ENCODE measurements at places on chromosomes 1 and 21. TPM values are rescaled to one million over a fixed set of nuclear protein-coding genes. Genes with fewer than 3 reads are reported as not detected.
A peak's percentile ranks its signal among the peaks of the same experiment; 100 is the strongest.

DNA sequence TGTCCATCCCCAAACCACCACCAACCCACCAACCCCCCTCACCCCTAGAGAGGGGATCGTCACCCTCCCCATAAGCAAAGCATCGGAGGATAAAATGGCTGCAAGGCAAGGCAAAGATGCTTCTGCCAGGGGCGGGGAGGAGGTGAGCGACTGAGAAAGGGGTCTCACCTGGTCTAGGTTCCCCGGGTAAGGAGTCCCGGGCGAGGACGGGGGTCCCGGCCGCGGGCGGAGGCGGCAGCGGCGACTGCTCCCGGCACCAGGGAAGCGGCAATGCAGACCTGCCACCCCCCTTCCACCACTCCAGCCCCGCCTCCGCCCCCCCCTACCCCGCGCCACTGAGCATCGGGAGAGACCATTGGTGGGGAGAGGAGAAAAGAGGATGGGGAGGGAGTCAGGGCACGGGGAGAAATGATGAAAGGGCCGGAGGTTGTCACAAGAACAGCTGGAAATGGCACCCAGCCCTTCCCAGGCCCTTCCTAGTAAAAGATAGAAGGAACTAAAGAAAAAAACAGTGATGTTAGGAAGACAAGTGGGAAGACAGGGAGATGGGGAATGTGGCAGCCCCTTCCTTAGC lies at the start of gene SV2A:
SV2A (minus strand) TSS at position 274 of the 574 bp plus-strand sequence. CDS start 4,004 bp downstream, outside the sequence.
- DNase-seq = peak; percentile 47

- no peak for DNase-seq
Measured at GRCh38 chr21:32163386-32163785, 115.5 kb downstream of the MIS18A start.

DNA sequence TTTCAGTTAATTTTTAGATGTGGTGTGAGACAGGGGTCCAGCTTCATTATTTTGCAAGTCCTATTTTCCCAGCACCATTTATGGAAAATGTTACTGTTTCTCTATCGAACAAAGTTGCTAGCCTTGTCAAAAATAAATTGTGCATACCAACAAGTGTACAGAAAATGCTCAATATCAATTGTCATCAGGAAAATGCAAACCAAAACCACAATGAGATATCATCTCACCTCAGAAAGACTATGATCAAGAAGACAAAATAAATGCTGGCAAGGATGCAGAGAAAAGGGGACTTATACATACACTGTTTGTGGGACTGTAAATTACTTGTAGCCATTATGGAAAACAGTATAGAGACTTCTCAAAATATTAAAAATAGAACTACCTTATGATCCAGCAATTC lies 54.8 kb downstream of the VCAM1 start:
- no peak for DNase-seq

- DNase-seq = no peak
Measured at GRCh38 chr1:88935522-88936222, 44.3 kb upstream of the GTF2B start.

- no peak for DNase-seq
Measured at GRCh38 chr1:41941381-41941780, 22.7 kb upstream of the HIVEP3 start.

DNA sequence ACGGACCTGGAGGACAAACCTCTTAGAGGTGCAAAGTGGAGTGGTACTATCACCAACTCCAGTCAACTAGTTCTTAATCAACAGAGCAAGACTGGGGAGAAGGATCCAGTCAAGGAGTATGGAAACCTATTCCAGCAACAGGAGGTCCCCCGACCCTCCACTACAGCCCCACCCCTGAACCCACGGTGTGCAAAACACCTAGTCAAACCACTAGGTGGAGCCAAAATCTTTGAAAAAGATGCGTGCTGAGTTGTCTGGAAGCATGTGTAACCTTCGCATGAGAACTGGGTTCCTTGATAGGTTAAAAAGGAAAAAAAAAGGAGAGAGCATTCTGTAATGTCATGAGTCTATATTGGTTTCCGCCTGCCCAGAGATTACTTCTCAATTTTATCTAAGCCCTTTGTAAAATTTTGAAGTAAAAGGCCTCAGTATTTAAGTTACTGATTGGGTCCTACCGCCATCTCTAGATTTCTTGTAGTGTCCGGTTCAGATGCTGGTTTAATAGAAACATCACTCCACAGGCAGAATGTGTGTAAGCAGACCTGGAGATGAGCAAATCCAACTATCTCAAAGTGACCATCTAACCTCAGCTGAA lies 81.9 kb upstream of the HAO2 start:
- DNase-seq = no peak

GRCh38 chr1:119139857-119140176 lies 636 bp downstream of the WARS2 start:
- DNase-seq = no peak

HFM1 gene
- total RNA-seq = not detected

PTGFRN gene
- total RNA-seq = 0.45 TPM

PTPN22 gene
- 30.2 TPM for total RNA-seq

CLIC6 gene
- total RNA-seq = not detected
